ENCODE measurements at places on chromosomes 2 and 18.

DNA sequence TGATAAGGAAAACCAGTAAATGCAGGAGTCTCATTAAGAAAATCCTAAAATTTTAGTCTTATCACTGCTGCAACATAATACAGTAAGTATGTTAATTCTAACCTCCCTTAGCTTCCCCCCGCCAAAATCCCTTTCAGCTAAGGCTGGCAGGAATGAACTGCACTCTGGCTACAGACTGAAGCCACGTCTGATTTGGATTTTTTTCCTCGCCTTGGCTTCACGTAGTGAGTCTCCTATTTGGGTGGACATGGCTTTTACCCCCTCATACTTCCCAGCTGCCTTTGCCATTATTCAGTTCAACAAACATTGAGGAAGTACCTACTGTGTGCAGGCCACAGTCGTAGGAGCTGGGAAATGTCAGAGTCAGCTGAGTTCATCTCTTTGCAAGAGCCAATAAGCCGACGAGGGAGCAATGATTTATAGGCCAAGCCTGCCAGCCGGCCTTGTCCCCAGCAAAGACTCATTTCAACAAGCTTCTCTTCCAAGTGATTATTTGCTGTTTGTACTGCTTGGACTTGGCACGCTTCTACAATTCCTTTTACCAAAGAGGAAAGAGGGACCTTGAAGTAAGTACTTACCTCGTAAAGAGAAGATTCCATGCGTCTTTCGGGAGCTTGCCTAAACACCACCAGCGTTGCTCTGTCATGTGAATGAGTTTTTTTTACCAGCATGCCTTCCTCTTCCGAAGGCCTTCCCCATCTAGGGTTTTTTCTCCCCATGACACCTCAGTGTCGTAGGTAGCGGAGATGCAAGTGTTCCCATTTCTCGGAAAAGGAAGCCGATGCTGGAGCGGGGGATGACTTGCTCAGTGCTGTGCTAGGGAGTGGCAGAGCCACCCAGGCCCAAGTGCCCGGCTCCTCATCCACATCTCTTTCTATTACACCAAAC, 138.6 kb downstream of the KLHL29 start:
- peaks cover 10% of the 10 kb centered on the region for H3K4me1 ChIP-seq
- H3K4me3 ChIP-seq = no peak overlapping the region

DNA sequence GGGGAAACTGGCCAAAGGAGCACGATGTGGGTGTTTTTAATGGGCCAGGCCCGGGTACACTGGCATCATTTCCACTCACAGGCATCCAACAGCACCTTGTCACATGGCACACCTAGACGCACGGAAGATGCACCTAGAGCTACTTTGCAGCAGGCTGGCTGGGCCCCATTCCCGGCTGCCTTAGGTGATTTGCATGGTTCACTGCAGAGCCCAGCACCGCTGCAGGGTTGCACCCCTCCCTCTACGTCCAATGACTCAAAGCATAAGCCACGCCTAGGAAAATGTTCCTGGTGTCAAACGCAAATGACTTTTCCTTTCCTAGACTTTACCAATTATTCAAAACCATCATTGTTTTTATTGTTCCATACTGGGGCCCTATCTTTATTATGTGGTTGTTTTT, 222.9 kb downstream of the EIPR1 start:
- no peak overlapping the region for H3K27ac ChIP-seq
- no peaks in the 10 kb centered on the region for H3K27me3 ChIP-seq
- no peaks in the 10 kb centered on the region for H3K4me1 ChIP-seq
- DNase-seq = no peak
- H3K36me3 ChIP-seq = peaks cover 30% of the 10 kb centered on the region

- H3K27me3 ChIP-seq = peaks cover 24% of the 10 kb centered on the region
- H3K27ac ChIP-seq = no peak overlapping the region
- no peak overlapping the region for H3K4me3 ChIP-seq
Observed at GRCh38 chr18:57084331-57085271, 62.3 kb upstream of the BOD1L2 start.

GRCh38 chr2:135803278-135803677, 33.7 kb downstream of the LCT start:
- no peaks in the 10 kb centered on the region for H3K4me1 ChIP-seq
- H3K27ac ChIP-seq = no peak overlapping the region
- H3K27me3 ChIP-seq = no peaks in the 10 kb centered on the region
- DNase-seq = no peak
- no peak overlapping the region for H3K4me3 ChIP-seq
- peaks cover 1% of the 10 kb centered on the region for H3K36me3 ChIP-seq

GRCh38 chr18:68699043-68699442, 15.9 kb downstream of the TMX3 start:
- no peak overlapping the region for H3K4me3 ChIP-seq
- no peaks in the 10 kb centered on the region for H3K27me3 ChIP-seq
- peaks cover 16% of the 10 kb centered on the region for H3K4me1 ChIP-seq

GRCh38 chr2:32249731-32250236, 14.9 kb downstream of the NLRC4 start:
- no peaks in the 10 kb centered on the region for H3K27me3 ChIP-seq
- H3K27ac ChIP-seq = no peak overlapping the region
- no peak overlapping the region for H3K4me3 ChIP-seq
- no peak for DNase-seq
- no peaks in the 10 kb centered on the region for H3K36me3 ChIP-seq

- H3K4me1 ChIP-seq = no peaks in the 10 kb centered on the region
- H3K27me3 ChIP-seq = no peaks in the 10 kb centered on the region
- no peak overlapping the region for H3K4me3 ChIP-seq
- no peaks in the 10 kb centered on the region for H3K36me3 ChIP-seq
Observed at GRCh38 chr2:212692466-212692865, 153.9 kb upstream of the ERBB4 start.

- H3K4me1 ChIP-seq = no peaks in the 10 kb centered on the region
- peaks cover 39% of the 10 kb centered on the region for H3K36me3 ChIP-seq
- no peaks in the 10 kb centered on the region for H3K27me3 ChIP-seq
- DNase-seq = no peak
- no peak overlapping the region for H3K27ac ChIP-seq
- H3K4me3 ChIP-seq = no peak overlapping the region
Observed at GRCh38 chr2:24209389-24210105, 34.7 kb downstream of the FAM228A start.

DNA sequence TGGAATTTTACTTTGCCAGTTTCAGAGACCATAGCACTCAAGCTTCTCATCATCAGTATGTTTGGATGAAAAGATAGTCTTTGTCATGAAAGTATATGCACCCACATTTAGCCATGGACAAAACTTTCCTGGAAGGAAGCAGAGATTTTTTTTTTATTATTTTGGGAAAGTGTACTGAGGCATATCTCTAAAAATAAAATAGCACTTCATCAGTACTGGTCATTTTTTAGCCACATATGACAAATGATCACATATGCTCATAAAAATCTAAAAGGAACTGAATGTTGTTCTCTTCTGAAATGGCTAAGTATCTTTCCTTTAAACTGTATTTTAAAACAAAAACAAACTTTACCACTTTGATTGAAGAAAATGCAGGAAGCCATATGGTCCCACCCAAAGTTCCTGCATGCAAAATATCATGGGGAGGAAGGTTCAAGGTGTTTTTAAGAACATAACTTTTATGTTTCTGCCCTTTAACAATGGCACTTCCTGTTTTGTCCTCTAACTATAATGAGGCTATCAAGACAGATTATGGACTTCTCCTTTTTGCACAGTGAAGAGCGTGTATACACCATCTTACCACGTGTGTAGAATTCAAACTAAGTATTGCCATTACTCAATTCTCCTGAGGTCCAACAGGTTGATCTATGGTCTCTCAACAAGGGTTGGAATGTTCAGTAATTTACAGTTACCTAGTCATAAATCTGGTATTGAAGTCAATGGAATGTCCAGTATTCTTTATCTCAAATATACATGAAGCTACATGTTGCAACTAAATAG, 77.1 kb upstream of the SLC39A10 start:
- H3K27me3 ChIP-seq = no peaks in the 10 kb centered on the region
- no peaks in the 10 kb centered on the region for H3K36me3 ChIP-seq
- no peak overlapping the region for H3K27ac ChIP-seq
- DNase-seq = no peak
- no peak overlapping the region for H3K4me3 ChIP-seq

- no peaks in the 10 kb centered on the region for H3K27me3 ChIP-seq
- no peak for DNase-seq
- H3K36me3 ChIP-seq = peaks cover 18% of the 10 kb centered on the region
- peaks cover 29% of the 10 kb centered on the region for H3K4me1 ChIP-seq
- H3K4me3 ChIP-seq = no peak overlapping the region
- no peak overlapping the region for H3K27ac ChIP-seq
Observed at GRCh38 chr2:224555823-224556366, 29.3 kb downstream of the CUL3 start.

GRCh38 chr2:48419884-48420511, 110.0 kb upstream of the STON1 start:
- H3K36me3 ChIP-seq = no peaks in the 10 kb centered on the region
- H3K4me3 ChIP-seq = no peak overlapping the region
- H3K4me1 ChIP-seq = peaks cover 27% of the 10 kb centered on the region
- H3K27ac ChIP-seq = no peak overlapping the region
- H3K27me3 ChIP-seq = no peaks in the 10 kb centered on the region

DNA sequence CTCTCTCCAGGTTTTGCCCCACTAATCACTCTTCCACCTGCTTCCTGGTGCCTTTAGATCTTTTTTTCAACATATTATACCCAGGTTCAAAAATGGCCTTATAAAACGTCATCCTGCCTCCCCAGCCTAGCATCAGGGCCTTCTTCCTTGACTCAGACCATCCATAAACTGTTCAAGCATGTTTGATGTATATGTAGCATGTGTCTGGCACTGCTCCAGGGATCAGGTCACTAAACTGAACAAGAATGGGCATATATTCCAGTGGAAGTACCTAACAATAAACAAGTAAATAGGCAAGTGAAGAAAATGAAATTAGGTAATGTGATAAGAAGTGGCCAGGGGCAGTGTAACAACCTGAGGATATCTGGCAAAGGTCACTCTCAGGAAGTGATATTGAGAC, 141.2 kb downstream of the TRIB2 start:
- H3K36me3 ChIP-seq = no peaks in the 10 kb centered on the region
- no peak overlapping the region for H3K4me3 ChIP-seq
- H3K27ac ChIP-seq = no peak overlapping the region
- H3K4me1 ChIP-seq = peaks cover 22% of the 10 kb centered on the region

GRCh38 chr2:186085226-186085625, 346.6 kb downstream of the FSIP2 start:
- H3K36me3 ChIP-seq = peaks cover 6% of the 10 kb centered on the region
- no peaks in the 10 kb centered on the region for H3K27me3 ChIP-seq
- H3K4me3 ChIP-seq = no peak overlapping the region

DNA sequence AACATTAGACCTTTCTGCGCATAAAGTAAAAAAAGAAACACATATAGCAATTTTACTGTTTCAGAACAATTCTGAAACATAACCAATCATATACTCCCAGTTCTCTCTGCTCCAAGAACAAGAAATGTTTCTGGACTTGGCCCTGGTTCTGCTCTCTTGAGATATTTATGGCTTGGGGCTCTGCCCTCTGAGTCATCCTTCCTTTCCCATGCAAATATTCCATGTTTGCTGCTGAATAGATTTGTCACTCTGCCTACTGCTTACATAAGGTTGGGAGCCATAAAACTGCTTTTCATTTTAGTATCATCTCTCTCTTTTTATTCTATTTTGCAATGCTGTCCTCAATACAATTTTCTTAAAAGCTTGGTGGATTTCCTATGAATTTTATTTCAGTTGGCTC, 499.6 kb upstream of the ACVR2A start:
- no peaks in the 10 kb centered on the region for H3K4me1 ChIP-seq
- H3K27ac ChIP-seq = no peak overlapping the region
- no peaks in the 10 kb centered on the region for H3K36me3 ChIP-seq
- DNase-seq = no peak

DNA sequence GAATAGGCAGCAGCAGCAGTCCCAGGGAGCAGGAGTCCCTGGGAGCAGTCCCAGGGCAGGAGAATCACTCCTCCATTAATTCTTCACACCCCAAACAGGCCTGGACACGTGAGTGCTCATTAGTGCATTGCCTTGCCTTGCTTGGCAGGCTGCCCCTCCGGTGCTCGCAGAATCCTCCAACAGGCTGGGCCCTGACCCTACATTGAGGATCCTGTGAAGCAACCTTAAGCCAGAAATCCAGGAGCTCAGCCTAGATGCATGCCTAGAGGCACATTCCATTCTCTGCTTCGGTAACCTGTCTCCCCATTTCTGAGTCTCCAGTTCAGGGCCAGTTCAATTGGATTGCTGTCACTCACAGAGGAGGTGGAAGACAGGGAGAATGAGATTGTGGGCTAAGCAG, 97.4 kb upstream of the LRATD1 start:
- H3K27me3 ChIP-seq = no peaks in the 10 kb centered on the region
- H3K4me3 ChIP-seq = no peak overlapping the region
- no peaks in the 10 kb centered on the region for H3K36me3 ChIP-seq
- H3K4me1 ChIP-seq = no peaks in the 10 kb centered on the region

DNA sequence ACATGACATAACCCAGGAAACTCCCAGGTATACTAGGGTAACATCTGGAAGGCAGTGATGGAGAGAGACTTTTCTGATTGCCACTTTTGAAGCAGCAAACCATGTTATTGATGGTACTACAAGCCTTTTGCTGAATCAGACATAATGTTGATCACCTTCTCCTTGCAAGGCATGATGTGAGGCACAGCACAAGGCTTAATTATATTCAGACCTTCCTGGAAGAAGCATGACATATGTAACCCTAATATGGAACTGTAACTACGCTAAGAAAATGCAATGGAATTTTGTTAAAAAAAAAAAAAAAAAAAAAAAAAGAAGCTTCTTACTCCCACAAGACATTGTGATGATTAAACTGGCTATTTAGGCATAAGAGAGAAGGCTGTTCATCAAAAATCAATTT, 145.4 kb downstream of the ALK start:
- DNase-seq = no peak
- no peaks in the 10 kb centered on the region for H3K4me1 ChIP-seq
- no peak overlapping the region for H3K27ac ChIP-seq
- H3K4me3 ChIP-seq = no peak overlapping the region
- peaks cover 4% of the 10 kb centered on the region for H3K27me3 ChIP-seq

DNA sequence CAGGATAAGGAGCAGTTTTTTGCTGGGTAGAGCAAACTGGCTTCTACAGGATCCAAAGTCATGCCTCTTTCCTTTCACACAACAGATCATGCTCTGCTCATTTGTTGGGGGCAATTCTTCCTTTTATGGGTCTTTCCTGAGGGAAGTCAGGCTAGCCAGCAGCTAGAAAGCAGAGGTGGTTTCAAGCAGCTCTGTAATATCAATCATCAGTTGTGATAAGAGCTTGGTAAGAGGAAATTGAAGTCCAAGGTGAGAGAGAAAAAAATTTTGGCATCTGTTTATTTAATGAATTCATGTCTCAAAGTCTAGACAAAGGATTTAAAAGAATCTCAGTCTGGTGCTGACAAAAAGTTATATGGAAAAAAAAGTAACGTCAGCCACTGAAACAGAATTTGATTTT, 6.2 kb downstream of the TMEM87B start:
- DNase-seq = no peak
- H3K4me1 ChIP-seq = peaks cover 65% of the 10 kb centered on the region

All from activated naive CD4-positive, alpha-beta T cell treated with anti-CD3 and anti-CD28 coated beads for 36 hours (primary cell).